Uterus (tissue), 4 donors: ENCODE measurements at places on chromosomes 2 and 18.

DNA sequence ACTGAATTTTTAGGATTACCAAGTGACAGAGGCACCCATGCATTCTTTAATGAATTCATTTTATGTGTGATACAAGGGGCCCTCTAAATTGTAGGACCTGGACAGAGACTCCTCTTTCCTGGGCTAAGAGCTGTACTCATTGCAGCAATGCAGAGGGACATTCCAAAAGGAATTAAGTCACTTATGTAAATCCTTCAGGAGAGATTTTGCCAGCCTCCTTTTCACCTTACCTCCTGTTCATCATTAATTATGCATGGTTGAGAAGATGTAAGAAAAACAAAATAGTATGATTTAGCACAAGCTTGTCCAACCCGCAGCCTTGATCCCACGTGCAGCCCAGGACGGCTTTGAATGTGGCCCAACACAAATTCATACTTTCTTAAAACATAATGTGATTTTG, 84.5 kb upstream of the TANK start:
- no peak for DNase-seq

DNA sequence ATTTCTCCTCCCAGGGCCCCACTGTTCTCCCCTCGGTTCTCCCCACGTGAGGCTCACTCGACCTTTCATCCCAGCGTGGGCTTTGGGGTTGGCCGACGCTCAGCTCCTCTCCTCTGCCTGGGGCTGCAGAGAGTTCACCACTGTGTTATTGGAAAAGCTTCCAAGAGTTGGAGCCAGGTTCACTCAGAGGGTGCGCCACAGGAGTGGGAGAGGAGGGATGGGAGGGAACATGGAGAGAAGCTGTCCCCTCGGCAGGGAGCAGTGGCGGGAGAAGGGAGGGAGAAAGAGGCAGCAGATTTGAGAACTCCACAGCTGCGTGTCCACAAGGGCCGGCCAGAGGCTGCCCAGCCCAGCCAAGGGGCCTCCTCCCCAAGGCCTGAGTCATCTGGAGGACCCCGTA, 197.1 kb upstream of the SMAD2 start:
- DNase-seq: no peak

- DNase-seq: no peak
These were observed 740.3 kb downstream of the SATB2 start for GRCh38 chr2:198717451-198717850.

DNA sequence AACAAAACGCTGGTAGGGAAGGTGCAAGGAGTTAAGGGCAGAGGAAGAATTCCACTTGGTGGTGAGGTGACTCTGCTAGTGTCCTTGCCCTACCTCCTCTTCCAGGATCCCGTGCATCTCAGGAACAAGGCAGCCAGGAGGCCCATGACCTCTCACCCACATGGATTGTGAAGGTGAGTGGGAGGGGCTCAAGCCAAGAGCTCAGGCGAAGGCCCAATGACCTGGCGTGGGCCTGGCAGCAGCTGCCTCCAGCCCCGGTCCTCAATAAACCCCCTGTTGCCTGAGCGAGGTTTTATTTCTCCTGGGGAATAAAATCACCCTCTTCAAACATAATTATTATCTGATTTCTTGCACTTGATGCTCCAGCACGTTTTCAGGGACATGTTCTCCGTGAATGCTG, 28.2 kb downstream of the LAMA1 start:
- no peak for DNase-seq

DNA sequence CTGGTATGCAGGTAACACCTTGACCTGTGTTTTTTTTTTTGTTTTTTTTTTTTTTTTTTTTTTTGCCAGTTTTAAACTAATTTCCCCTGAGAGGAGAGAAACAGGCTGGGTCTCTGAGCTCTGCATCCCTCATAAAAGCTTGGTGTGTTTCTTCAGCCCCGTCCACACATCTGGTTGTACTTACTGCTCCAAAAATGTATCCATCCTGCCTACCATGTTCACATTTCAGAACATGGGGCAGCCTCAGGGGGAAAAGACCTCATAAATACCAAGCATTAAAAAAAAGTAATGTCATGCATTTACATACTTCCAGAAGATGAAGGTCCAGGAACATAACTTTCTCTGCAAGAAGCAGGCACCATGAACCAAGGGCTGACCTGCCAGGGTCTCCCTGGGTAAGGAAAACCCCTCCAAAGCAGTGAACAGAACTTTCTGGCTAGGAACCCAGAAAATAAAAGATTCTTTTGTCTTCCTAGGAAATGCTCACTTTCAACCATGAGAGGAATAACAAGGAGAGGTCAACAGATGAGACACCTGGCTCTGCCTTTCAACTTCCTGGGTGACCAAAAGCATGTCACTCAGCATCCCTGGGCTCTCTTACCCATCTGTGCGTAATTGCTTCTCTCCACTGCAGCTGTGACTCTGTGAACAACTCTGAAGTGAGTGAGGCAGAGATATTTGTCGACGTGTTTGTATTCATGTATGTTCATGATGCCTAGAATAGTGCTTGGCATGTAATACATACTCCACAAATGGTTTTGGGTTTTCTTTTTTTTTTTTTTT, 118.6 kb downstream of the MCFD2 start:
- no peak for DNase-seq

GRCh38 chr18:50863840-50864375, 15.0 kb upstream of the ME2 start:
- DNase-seq: no peak

DNA sequence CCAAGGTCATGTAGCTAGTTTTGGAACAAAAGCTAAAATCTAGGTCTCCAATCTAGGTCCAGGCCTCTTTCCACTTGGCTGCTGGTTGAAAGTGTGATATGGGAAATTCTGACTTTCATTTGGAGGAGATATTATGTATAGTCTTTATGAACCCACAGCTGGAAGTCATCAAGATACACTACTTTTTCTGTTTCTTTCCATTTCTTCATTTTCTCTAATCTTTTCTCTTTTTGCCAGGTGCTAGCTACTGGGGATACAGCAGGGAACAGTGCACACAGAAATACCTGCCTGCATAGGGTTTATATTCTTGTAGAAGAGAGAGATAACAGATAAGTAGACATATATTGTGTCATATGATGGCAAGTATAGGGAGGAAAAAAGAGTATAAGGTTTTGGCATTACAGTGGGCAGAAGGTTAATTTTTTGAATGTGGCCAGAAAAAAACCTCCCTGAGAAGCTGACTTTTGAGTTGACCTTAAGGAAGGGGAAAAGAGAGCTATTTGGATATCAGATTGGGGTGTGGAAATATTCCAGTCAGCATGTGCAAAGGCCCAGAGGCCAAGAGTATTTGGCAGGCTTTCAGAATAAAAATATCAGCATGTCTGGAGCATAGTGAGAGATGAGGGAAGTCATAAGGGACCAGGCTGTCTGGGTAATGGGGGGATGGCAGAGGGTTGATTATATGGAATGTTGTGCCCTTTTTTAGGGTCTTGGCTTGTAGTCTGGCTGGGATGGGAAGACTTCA, 15.6 kb downstream of the IL1R1 start:
- no peak for DNase-seq

DNA sequence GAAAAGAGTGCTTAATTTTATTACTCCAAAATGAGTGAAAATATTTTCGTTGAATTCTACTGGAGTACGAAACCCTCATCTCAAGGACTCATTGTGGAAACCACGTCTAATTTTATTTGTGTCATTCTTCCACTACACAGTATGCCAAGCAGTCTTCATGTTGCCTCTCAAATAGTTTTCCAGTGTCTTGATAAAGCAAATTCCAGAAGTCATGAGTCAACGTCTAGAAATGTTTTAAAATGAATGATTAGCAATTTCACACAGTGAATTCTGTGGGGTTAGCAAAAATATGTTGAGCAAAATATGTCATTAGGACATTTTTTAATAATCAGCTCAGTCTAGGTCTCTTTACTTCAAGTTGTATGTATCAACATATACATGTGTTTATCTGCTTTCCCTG, 865.5 kb downstream of the DSC3 start:
- DNase-seq: no peak

DNA sequence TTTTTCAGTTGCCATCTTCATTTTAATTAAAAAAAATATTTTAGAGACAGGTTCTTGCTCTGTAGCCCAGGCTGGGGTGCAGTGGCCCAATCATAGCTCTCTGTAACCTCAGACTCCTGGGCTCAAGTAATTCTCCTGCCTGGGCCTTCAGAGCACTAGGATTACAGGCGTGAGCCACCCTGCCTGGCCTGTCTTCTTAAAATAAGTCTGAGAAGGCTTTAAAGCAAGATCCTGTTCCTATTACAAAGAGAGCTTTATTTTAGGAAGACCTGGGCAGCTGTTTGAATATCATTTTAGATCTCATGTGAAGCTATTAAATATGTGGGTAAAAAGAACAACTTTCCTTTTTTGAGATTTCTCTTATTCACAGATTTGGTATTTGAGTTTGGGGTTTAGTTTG, 1.5 kb downstream of the FAM228A start:
- DNase-seq: no peak

GRCh38 chr2:85446296-85447221, 28.0 kb downstream of the SH2D6 start:
- DNase-seq: no peak

DNA sequence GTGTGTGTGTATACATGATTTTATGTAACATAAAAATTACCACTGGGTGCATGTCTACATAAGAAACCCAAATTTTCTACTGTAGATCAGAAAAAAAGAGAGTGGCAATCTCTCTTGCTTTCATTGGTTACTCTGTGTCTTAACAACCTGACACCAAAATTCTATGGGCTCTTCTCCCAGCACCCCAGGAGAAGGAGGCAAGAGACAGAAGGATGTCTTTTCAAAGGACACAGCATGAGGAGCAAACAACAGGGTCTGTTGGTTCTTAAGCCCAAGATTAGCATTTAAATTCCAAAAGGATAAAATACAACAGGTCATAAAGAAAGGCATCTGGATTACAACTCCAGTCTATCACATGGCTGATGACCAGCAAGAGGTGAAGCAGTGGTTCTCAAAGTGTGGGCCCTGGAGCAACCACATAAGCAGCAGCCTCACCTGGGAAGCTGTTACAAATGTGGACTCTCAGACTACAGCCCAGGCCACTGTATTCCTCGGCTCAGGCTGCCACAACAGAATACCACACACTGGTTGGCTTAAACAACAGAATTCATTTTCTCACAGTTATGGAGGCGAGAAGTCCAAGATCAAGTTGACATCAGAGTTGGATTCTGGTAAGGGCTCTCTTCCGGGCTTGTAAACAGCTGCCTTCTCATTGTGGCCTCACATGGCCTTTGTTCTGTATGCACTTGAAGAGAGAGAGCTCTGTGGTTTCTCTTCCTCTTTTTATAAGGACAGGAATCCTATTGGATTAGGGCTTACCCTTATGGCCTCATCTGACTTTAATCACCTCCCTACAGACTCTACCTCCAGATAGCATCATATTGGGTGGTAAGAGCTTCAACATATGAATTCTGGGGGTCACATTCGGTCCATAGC, 79.8 kb upstream of the RNF152 start:
- no peak for DNase-seq

- no peak for DNase-seq
These were observed 619.6 kb upstream of the TMEFF2 start for GRCh38 chr2:192814376-192814775.

- no peak for DNase-seq
These were observed 334.5 kb upstream of the MMADHC start for GRCh38 chr2:149921911-149922616.

- no peak for DNase-seq
These were observed 172.8 kb downstream of the ANTXR1 start for GRCh38 chr2:69185807-69186206.

DNA sequence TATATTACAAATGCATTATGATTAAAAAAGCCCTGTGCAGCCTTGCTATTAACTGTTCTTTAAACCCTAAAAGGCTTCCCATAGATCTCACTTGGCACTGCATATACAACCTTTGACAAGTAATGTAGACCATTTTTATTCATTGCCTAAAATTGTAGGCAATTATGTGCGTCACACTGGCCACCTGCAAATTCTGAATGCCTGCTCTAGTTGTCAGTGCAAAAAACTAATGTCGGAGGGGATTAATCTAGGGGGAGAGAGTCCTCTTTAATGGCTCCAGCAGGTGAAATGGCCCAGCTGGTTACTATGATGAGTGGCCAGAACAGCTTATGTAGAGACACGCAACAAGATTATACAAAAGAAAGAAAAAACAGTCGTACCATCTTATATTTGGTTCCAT, 123.2 kb downstream of the OLA1 start:
- DNase-seq: no peak

GRCh38 chr18:44725300-44726058, 44.8 kb downstream of the SETBP1 start:
- no peak for DNase-seq
